ENCODE measurements at places on chromosomes 6 and 20. TPM values are rescaled to one million over a fixed set of nuclear protein-coding genes. Genes with fewer than 3 reads are reported as not detected.

- H3K27ac ChIP-seq = no peak overlapping the region
- H3K4me3 ChIP-seq = no peak overlapping the region
- no peaks in the 10 kb centered on the region for H3K4me1 ChIP-seq
These were observed 122.2 kb downstream of the ZDHHC14 start for GRCh38 chr6:157503018-157503747.

DNA sequence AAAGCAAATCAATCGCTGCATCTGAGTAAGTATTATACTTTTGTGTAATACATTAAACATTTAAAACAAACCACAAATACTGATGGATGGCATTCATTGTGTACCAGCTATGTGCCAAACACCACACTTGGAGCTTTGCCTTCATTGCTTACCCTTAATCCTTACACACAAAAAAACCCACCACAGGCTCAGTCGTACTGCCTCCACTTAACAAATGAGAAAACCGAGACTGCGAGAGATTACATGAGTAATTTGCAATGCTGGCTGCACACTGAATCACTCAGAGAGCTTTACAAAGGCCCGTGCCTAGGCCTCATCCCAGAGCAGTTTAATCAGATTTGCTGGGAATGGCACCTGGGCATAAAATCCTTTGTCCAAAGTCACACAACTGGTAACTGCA, 130.5 kb downstream of the EDN1 start:
- no peaks in the 10 kb centered on the region for H3K27me3 ChIP-seq
- H3K4me1 ChIP-seq = no peaks in the 10 kb centered on the region
- H3K27ac ChIP-seq = no peak overlapping the region
- H3K4me3 ChIP-seq = no peak overlapping the region

- no peak overlapping the region for H3K27ac ChIP-seq
- DNase-seq = no peak
- no peaks in the 10 kb centered on the region for H3K27me3 ChIP-seq
- no peak overlapping the region for H3K4me3 ChIP-seq
- peaks cover 6% of the 10 kb centered on the region for H3K4me1 ChIP-seq
- H3K36me3 ChIP-seq = no peaks in the 10 kb centered on the region
These were observed 14.3 kb upstream of the CBFA2T2 start for GRCh38 chr20:33475381-33476152.

DNA sequence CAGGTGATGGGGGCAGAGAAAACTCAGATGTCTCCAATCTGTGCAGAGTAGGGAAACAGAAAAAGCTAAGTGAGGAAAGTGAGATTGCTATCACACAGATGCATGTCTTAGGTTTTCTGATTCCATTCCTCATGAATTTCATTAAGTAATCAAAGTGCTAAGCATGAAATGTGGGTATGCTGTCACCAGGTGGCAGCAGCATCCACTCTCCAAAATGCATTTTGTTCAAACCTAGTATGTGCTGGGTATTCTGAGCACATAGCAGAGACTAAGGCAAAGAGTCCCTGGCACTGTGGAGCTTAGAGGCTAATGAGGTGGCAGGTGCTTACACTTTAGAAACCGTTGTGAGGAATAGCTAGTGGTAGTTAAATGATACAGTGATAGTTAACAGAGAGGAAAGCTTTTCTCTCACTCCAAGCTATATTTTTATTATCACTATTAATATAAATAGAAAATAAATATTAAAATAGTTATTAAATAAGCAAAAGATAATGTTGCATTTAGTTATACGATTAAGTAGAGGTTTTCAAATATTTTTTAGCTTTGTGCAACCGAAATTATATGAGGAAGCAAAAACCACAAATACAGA, 179.5 kb downstream of the CDH26 start:
- no peak overlapping the region for H3K27ac ChIP-seq
- H3K36me3 ChIP-seq = no peaks in the 10 kb centered on the region
- H3K4me1 ChIP-seq = no peaks in the 10 kb centered on the region
- no peaks in the 10 kb centered on the region for H3K27me3 ChIP-seq

GRCh38 chr6:29992807-29993206, 50.5 kb downstream of the HLA-A start:
- no peak for DNase-seq
- no peak overlapping the region for H3K4me3 ChIP-seq
- no peaks in the 10 kb centered on the region for H3K27me3 ChIP-seq

DNA sequence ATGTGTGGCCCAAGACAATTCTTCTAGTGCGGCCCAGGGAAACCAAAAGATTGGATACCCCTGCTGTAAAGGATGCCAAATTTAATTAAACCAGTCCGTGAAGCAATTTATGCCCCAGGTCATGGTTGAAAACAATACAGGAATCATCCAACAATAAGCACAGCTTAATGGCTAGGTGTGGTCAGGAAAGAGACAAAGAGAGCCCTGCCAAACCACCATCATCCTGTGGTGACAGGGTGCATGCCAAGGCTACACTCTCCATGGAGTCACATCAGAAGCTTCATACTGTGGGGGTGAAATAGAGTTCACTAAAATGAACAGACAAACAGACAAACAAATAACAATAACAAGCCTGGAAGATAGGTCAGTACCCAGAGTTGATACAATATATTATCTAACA, 62.7 kb downstream of the DZANK1 start:
- no peaks in the 10 kb centered on the region for H3K4me1 ChIP-seq
- H3K4me3 ChIP-seq = no peak overlapping the region
- H3K27ac ChIP-seq = no peak overlapping the region
- H3K36me3 ChIP-seq = no peaks in the 10 kb centered on the region

GRCh38 chr20:24782801-24783630, 166.1 kb upstream of the CST7 start:
- no peak overlapping the region for H3K4me3 ChIP-seq
- H3K4me1 ChIP-seq = peaks cover 11% of the 10 kb centered on the region
- no peaks in the 10 kb centered on the region for H3K27me3 ChIP-seq
- no peak overlapping the region for H3K27ac ChIP-seq
- no peak for DNase-seq

DNA sequence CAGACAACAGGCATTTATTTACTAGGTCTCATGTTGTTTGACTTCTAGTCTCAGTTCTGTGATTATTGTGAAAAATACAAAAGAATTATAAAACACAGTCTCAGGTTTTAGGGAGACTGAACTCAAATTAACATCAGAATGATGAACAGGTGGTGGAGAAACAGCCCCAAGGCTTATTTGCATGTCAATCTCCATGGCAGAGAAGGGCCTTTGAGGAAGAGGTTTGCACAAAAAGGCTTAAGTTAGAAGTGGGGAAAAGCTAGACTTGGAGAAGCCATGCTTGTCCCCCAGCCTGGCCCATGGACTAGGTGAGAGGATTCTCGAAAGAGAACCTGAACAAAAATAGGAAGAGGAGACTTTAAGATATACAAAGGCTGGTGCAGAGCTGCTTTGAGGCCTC, 183.3 kb downstream of the EDN1 start:
- H3K36me3 ChIP-seq = no peaks in the 10 kb centered on the region
- no peaks in the 10 kb centered on the region for H3K27me3 ChIP-seq
- DNase-seq = no peak
- H3K4me1 ChIP-seq = no peaks in the 10 kb centered on the region

AIF1 gene
- total RNA-seq = 78.5 TPM

LTA gene
- total RNA-seq = not detected

MOXD1 gene
- total RNA-seq = 3.5 TPM

Measured in upper lobe of left lung (tissue), 6 donors.